ENCODE measurements at places on chromosomes 1 and 21. TPM values are rescaled to one million over a fixed set of nuclear protein-coding genes. Genes with fewer than 3 reads are reported as not detected.

ALDH9A1 gene
- polyA plus RNA-seq, result 174 TPM

FLG2 gene
- not detected for polyA plus RNA-seq

CD34 gene
- 50.8 TPM for polyA plus RNA-seq

USH2A gene
- polyA plus RNA-seq, result 0.01 TPM

NFASC gene
- 20.9 TPM for polyA plus RNA-seq

BATF3 gene
- polyA plus RNA-seq, result 1.1 TPM

CBR3 gene
- polyA plus RNA-seq, result 22.6 TPM

S100A8 gene
- polyA plus RNA-seq, result 19.4 TPM

NHLH1 gene
- polyA plus RNA-seq, result 0.08 TPM

CBS gene
- 77.6 TPM for polyA plus RNA-seq

SERPINC1 gene
- polyA plus RNA-seq, result 0.37 TPM

SPRR3 gene
- not detected for polyA plus RNA-seq

S1PR1 gene
- polyA plus RNA-seq, result 27.8 TPM

DMBX1 gene
- not detected for polyA plus RNA-seq

GFI1 gene
- polyA plus RNA-seq, result 0.16 TPM

DNA sequence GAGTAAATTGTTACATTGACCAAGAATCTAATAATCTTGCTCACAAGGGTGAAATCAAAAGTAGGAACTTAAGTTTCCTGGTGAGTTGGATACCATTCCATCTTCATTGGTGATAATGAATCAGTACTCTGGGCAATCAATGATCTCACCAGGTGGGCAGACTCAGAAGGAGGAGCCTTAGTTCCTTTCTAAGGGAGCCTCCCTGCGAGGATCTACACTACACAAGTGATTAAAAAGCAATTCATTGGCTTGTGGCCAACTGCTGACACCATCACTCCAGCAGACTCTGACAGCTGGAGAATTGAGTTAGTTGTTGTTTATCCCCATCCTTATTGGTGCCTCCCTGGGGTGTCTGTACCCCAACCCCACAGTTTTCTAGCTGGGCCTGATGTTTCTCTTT lies 84.1 kb upstream of the VANGL1 start:
- no peak overlapping the region for H3K4me3 ChIP-seq
- H3K36me3 ChIP-seq, result no peaks in the 10 kb centered on the region
- no peak for DNase-seq
- H3K27ac ChIP-seq, result no peak overlapping the region

GRCh38 chr1:31505911-31506497 lies 70.3 kb upstream of the TINAGL1 start:
- no peak overlapping the region for H3K4me3 ChIP-seq
- no peaks in the 10 kb centered on the region for H3K27me3 ChIP-seq
- no peak overlapping the region for H3K27ac ChIP-seq
- DNase-seq, result no peak
- H3K36me3 ChIP-seq, result no peaks in the 10 kb centered on the region

GRCh38 chr1:187654635-187655034 lies 825.9 kb downstream of the PLA2G4A start:
- no peak for DNase-seq
- H3K36me3 ChIP-seq, result no peaks in the 10 kb centered on the region
- no peak overlapping the region for H3K4me3 ChIP-seq
- no peaks in the 10 kb centered on the region for H3K4me1 ChIP-seq

DNA sequence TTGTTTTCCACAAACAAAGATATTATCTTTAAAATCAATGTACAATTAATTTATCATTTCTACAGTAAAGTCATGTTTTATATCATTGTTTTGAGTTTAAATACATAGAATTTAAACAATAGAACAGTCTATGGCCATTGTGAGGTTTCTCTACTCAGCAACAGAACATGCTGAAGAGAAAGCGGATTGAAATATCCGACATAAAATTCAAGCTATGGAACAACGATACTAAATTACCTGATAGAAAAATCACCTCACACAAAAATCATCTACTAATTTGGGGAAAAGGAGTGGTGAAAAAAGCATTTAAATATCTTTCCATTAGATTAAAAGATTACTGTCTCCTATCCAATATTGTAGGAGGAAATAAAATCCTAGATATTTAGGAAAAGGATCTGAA lies 12.6 kb downstream of the CDKN2C start:
- H3K27me3 ChIP-seq, result no peaks in the 10 kb centered on the region
- H3K36me3 ChIP-seq, result no peaks in the 10 kb centered on the region
- DNase-seq, result no peak
- H3K4me1 ChIP-seq, result peaks cover 2% of the 10 kb centered on the region
- H3K27ac ChIP-seq, result peak overlapping the region; percentile 99

DNA sequence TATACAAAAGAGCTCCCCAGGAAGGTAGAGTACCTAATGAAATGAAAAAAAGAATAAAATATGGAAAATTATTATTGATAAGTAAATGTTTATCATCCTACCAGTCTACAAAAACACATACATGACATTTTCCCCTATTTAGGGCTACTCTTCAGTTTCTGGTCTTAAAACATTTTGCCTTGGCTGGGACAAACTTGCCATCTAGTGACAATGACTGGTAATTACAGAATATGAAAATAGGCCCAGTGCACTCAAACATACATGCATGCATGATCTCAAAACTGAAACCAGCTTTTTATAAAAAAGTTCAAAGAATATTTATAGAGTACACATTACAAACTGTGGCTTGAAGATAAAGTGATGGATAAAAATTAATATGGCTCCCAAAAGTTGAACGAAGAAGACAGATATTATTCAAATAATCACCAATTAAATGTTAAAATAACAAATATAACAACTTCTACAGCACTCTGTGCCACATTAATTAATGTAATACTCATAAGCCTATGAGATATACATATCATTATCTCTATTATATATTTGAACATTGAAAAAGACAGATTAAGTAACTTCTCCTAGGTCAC lies 10.5 kb upstream of the RNPC3 start:
- no peaks in the 10 kb centered on the region for H3K4me1 ChIP-seq
- H3K27ac ChIP-seq, result no peak overlapping the region
- no peaks in the 10 kb centered on the region for H3K27me3 ChIP-seq
- no peaks in the 10 kb centered on the region for H3K36me3 ChIP-seq
- DNase-seq, result no peak

- DNase-seq, result no peak
- H3K4me3 ChIP-seq, result no peak overlapping the region
- H3K36me3 ChIP-seq, result no peaks in the 10 kb centered on the region
- no peaks in the 10 kb centered on the region for H3K27me3 ChIP-seq
- H3K27ac ChIP-seq, result no peak overlapping the region
Measured at GRCh38 chr1:167280912-167281311, 60.2 kb downstream of the POU2F1 start.

GRCh38 chr1:76408303-76408702 lies 333.8 kb downstream of the ST6GALNAC3 start:
- no peaks in the 10 kb centered on the region for H3K27me3 ChIP-seq
- no peaks in the 10 kb centered on the region for H3K4me1 ChIP-seq
- no peak overlapping the region for H3K27ac ChIP-seq
- H3K36me3 ChIP-seq, result no peaks in the 10 kb centered on the region
- no peak overlapping the region for H3K4me3 ChIP-seq
- DNase-seq, result no peak

- no peak for DNase-seq
- H3K36me3 ChIP-seq, result no peaks in the 10 kb centered on the region
- no peaks in the 10 kb centered on the region for H3K27me3 ChIP-seq
- H3K4me3 ChIP-seq, result no peak overlapping the region
- no peaks in the 10 kb centered on the region for H3K4me1 ChIP-seq
Measured at GRCh38 chr21:26489781-26490180, 83.3 kb downstream of the CYYR1 start.

GRCh38 chr1:12539705-12540579 lies 78.1 kb downstream of the DHRS3 start:
- peaks cover 19% of the 10 kb centered on the region for H3K4me1 ChIP-seq
- H3K36me3 ChIP-seq, result no peaks in the 10 kb centered on the region
- H3K27ac ChIP-seq, result peak overlapping the region; percentile 52
- DNase-seq, result peak; percentile 78
- no peaks in the 10 kb centered on the region for H3K27me3 ChIP-seq

GRCh38 chr1:229864686-229865230 lies 202.3 kb upstream of the GALNT2 start:
- DNase-seq, result no peak
- H3K27ac ChIP-seq, result peak overlapping the region; percentile 87
- no peaks in the 10 kb centered on the region for H3K27me3 ChIP-seq

- DNase-seq, result no peak
- H3K4me1 ChIP-seq, result no peaks in the 10 kb centered on the region
- no peak overlapping the region for H3K27ac ChIP-seq
Measured at GRCh38 chr1:30753660-30754123, 3.9 kb downstream of the LAPTM5 start.

GRCh38 chr1:38745476-38746401 lies 113.8 kb downstream of the RRAGC start:
- no peak for DNase-seq
- no peaks in the 10 kb centered on the region for H3K4me1 ChIP-seq
- H3K4me3 ChIP-seq, result no peak overlapping the region
- H3K36me3 ChIP-seq, result no peaks in the 10 kb centered on the region

- H3K4me1 ChIP-seq, result no peaks in the 10 kb centered on the region
- H3K27ac ChIP-seq, result no peak overlapping the region
- no peak overlapping the region for H3K4me3 ChIP-seq
- no peak for DNase-seq
- no peaks in the 10 kb centered on the region for H3K27me3 ChIP-seq
Measured at GRCh38 chr1:92536980-92537884, 50.5 kb upstream of the GFI1 start.

GRCh38 chr1:11285883-11286734 lies 13.1 kb downstream of the UBIAD1 start:
- H3K4me3 ChIP-seq, result no peak overlapping the region
- H3K4me1 ChIP-seq, result no peaks in the 10 kb centered on the region
- H3K36me3 ChIP-seq, result no peaks in the 10 kb centered on the region
- DNase-seq, result no peak
- H3K27me3 ChIP-seq, result no peaks in the 10 kb centered on the region
- no peak overlapping the region for H3K27ac ChIP-seq

- no peaks in the 10 kb centered on the region for H3K27me3 ChIP-seq
- H3K4me1 ChIP-seq, result peaks cover 2% of the 10 kb centered on the region
- no peak for DNase-seq
Measured at GRCh38 chr1:35449334-35450008, 107.7 kb downstream of the KIAA0319L start.

GRCh38 chr1:84344286-84344685 lies 42.8 kb downstream of the SAMD13 start:
- no peak overlapping the region for H3K27ac ChIP-seq
- no peaks in the 10 kb centered on the region for H3K4me1 ChIP-seq
- no peak overlapping the region for H3K4me3 ChIP-seq
- H3K27me3 ChIP-seq, result no peaks in the 10 kb centered on the region
- DNase-seq, result no peak

- H3K4me3 ChIP-seq, result no peak overlapping the region
- no peak overlapping the region for H3K27ac ChIP-seq
- no peaks in the 10 kb centered on the region for H3K27me3 ChIP-seq
- H3K4me1 ChIP-seq, result no peaks in the 10 kb centered on the region
- no peaks in the 10 kb centered on the region for H3K36me3 ChIP-seq
Measured at GRCh38 chr1:54188291-54188690, 11.5 kb downstream of the CYB5RL start.

DNA sequence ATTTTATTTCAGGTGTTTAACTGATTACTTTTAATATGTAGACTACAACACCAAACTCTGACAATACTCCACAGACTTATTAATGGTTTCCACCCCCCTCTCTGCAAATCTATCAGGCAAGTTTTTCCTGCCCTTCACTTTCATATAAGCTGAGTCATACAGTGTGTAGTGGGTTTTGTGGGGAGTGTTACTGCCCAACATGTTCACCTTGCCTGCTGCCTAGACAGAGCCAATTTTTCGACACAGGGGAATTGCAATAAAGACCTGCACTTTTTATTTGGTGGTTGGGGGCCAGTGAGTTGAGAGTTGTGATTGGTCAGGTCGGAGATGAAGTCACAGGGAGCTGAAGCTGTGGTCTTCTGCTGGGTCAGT lies 119.7 kb downstream of the PPIAL4G start:
- H3K4me3 ChIP-seq, result no peak overlapping the region
- no peak for DNase-seq
- no peaks in the 10 kb centered on the region for H3K36me3 ChIP-seq
- H3K27ac ChIP-seq, result no peak overlapping the region
- H3K4me1 ChIP-seq, result no peaks in the 10 kb centered on the region

GRCh38 chr21:31612894-31613785 lies 46.4 kb upstream of the SOD1 start:
- no peaks in the 10 kb centered on the region for H3K27me3 ChIP-seq
- DNase-seq, result no peak
- no peaks in the 10 kb centered on the region for H3K4me1 ChIP-seq
- H3K36me3 ChIP-seq, result no peaks in the 10 kb centered on the region

- no peaks in the 10 kb centered on the region for H3K36me3 ChIP-seq
- H3K4me3 ChIP-seq, result no peak overlapping the region
- no peak overlapping the region for H3K27ac ChIP-seq
- H3K4me1 ChIP-seq, result no peaks in the 10 kb centered on the region
- H3K27me3 ChIP-seq, result no peaks in the 10 kb centered on the region
Measured at GRCh38 chr1:163471779-163472650, 150.3 kb downstream of the NUF2 start.

DNA sequence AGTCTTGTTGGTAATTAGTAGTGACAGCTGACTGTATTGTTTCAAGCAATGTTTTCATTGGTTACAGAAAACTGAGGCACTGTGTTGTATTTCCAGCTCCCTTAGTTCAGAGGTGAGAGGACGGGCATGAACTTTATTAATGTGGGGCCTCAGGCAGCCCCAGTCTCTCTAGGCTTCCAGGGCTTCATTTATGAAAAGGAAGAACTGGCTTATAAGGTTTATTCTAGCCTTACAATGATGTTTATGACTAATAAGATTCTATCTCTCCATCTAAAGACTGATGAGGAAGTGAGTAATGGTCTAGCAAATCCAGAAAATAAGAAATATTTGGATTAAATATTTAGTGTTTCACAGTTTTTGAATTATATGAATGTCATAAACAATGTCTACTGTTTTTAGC lies 41.5 kb downstream of the CBS start:
- H3K27ac ChIP-seq, result no peak overlapping the region
- no peak overlapping the region for H3K4me3 ChIP-seq
- H3K4me1 ChIP-seq, result no peaks in the 10 kb centered on the region
- no peaks in the 10 kb centered on the region for H3K27me3 ChIP-seq
- DNase-seq, result no peak
- no peaks in the 10 kb centered on the region for H3K36me3 ChIP-seq

- DNase-seq, result no peak
- peaks cover 5% of the 10 kb centered on the region for H3K4me1 ChIP-seq
- no peaks in the 10 kb centered on the region for H3K27me3 ChIP-seq
- peak overlapping the region; percentile 71 for H3K27ac ChIP-seq
- peak overlapping the region; percentile 77 for H3K4me3 ChIP-seq
- H3K36me3 ChIP-seq, result no peaks in the 10 kb centered on the region
Measured at GRCh38 chr1:171743081-171743870, 1.4 kb upstream of the VAMP4 start.

GRCh38 chr1:3070309-3070643 lies 1.3 kb downstream of the PRDM16 start:
- peak overlapping the region; percentile 98 for H3K27ac ChIP-seq
- no peaks in the 10 kb centered on the region for H3K36me3 ChIP-seq
- peak overlapping the region; percentile 58 for H3K4me3 ChIP-seq
